Thyroid gland (tissue), 4 donors: ENCODE measurements at places on chromosomes 12 and 14. TPM values are rescaled to one million over a fixed set of nuclear protein-coding genes. Genes with fewer than 3 reads are reported as not detected.

TAS2R7 gene
- total RNA-seq, result not detected

NFKBIA gene
- 330 TPM for total RNA-seq

POC1B gene
- 23.4 TPM for total RNA-seq

ADGRD1 gene
- total RNA-seq, result 24.6 TPM

GLT1D1 gene
- 0.45 TPM for total RNA-seq

MANSC4 gene
- total RNA-seq, result not detected

DNA sequence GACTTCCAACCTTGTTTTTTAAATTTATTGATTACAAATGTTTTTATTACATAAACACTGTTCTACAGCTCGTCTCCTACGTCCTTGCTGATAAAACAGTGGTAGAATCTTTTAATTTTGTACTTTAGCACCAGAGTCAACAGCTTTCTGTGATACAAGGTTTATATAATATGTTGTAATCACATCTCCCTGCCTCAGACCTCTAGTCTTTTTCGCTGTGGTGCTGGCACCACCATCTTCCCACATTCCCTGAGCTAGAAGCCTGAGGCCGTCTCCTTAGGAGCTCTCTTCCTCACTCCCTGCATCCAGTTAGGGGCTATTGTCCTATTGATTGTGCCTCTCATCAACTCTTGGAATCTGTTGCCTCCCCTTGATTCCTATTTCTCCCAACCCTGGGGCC, 17.1 kb downstream of the MTHFD1 start:
- no peaks in the 10 kb centered on the region for H3K27me3 ChIP-seq
- no peak overlapping the region for H3K4me3 ChIP-seq
- no peak for DNase-seq
- H3K27ac ChIP-seq, result no peak overlapping the region
- H3K36me3 ChIP-seq, result no peaks in the 10 kb centered on the region

DNA sequence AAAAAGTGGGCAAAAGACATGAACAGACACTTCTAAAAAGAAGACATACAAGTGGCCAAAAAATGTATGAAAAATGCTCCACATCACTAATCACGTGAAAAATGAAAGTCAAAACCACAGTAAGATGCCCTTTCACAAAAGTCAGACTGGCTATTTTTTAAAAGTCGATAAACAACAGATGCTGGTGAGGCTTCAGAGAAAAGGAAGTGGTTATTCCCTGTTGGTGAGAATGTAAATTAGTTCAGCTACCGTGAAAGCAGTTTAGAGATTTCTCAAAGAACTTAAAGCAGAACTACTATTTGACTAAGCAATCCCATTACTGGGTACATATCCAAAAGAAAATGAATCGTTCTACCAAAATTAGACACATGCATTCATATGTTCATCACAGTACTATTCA, 237.0 kb downstream of the KIF21A start:
- no peaks in the 10 kb centered on the region for H3K4me1 ChIP-seq
- H3K36me3 ChIP-seq, result no peaks in the 10 kb centered on the region
- DNase-seq, result no peak
- no peak overlapping the region for H3K27ac ChIP-seq

DNA sequence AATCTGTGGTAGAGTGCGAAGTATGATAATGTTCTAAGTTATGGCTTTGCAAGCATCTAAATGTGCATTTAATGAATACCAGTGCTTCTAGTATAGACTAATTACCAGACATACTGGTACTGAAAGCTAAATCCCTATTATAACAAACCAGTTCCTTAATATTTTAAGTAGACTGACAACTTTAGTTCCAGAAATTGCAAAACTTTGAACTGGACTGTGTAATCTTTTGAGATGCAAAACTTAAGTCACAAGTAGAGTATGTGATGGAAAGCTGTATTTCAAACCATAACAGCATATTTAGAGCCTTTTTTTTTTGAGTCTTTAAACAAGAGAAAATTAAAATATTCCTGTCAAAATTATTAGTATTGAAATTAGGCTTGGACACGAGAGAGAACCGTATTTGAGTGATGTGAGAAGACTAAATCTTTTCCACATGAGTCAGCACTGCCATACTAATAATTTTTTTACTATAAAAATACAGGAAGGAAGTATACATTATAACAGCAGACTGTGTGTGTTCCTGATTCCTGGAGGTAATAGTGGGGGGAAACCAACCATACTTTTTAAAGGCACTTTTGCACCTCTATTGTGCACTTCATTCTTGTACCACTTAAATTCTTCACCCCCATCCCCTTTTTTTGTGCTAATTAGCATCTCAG, 45.5 kb downstream of the PPM1A start:
- DNase-seq, result no peak
- peaks cover 15% of the 10 kb centered on the region for H3K36me3 ChIP-seq
- H3K4me1 ChIP-seq, result no peaks in the 10 kb centered on the region
- H3K27ac ChIP-seq, result no peak overlapping the region
- H3K4me3 ChIP-seq, result no peak overlapping the region

DNA sequence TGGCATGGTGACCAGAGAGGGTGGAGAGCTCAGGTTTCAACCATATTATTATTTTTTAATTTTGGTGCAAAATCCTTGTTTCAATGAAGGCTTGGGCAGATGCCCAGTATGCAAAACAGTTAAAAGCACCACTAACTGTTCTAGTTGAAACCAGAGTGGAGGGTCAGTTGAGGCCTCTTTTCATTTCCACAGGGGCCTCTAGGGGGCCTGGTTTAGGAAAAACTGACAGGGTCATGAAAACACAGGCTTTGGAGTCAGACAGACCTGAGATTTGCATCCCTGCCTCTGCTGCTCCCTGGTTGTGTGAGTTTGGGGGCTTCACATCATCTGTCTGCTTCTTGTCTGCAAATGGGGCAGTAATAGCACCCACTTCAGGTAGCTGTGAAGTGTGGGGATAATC, 3.3 kb upstream of the RPH3A start:
- H3K27ac ChIP-seq, result no peak overlapping the region
- no peak overlapping the region for H3K4me3 ChIP-seq
- H3K4me1 ChIP-seq, result no peaks in the 10 kb centered on the region
- H3K36me3 ChIP-seq, result no peaks in the 10 kb centered on the region
- DNase-seq, result no peak
- no peaks in the 10 kb centered on the region for H3K27me3 ChIP-seq

DNA sequence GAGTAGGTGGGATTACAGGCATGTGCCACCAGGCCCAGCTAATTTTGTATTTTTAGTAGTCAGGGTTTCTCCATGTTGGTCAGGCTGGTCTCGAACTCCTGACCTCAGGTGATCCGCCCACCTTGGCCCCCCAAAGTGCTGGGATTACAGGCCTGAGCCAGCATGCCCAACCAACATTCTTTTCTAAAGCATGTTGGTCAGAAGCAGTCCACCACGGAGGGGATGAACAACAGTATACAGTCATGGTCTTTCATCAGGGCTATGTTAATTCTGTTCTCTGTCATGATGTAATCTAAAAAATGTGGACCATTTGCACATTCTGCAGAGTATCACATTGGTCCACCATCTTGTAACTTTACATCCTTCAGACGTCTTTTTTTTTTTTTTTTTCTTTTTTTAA, 3.6 kb downstream of the MRPL51 start:
- no peaks in the 10 kb centered on the region for H3K27me3 ChIP-seq
- no peak overlapping the region for H3K4me3 ChIP-seq
- no peak overlapping the region for H3K27ac ChIP-seq
- H3K4me1 ChIP-seq, result peaks cover 9% of the 10 kb centered on the region

GRCh38 chr12:99752740-99753139, 105.2 kb downstream of the GARIN6 start:
- H3K4me1 ChIP-seq, result no peaks in the 10 kb centered on the region

DNA sequence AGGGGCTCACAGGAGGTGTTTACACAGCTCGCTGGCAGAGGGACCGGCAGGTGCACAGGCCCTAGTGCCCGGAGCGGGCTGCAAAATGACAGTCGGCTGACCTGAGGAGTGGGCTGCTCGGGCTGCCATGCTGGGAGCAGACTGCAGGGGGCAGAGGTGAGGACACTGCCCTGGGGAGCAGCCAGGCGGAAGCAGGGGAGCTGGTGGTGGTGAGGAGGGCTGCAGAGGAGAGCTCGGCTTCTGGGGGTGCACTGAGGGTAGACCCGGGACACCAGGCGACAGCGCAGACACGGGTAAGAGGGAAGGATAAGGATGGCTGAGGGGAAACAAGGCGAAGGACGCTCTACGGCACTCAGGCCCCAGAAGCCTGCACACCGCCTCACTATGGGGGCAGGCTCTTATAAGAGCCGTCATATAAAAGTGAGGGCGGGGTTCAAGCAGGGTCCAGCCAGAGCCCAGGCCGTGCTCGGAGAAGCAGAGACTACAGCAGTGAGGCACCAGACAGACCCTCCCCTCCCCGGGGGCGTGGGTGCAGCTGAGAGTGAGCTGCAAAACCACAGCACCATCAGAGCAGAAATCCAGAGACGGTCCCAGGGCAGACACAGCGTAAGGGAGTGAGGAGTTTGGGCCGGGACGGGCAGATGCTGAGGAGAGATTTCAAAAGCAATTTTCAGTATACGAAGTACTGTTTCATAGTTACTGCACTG, 62.5 kb downstream of the CCDC88C start:
- DNase-seq, result no peak
- no peak overlapping the region for H3K27ac ChIP-seq
- H3K36me3 ChIP-seq, result no peaks in the 10 kb centered on the region
- peaks cover 11% of the 10 kb centered on the region for H3K4me1 ChIP-seq
- H3K27me3 ChIP-seq, result no peaks in the 10 kb centered on the region

GRCh38 chr14:41662780-41663472, 56.2 kb downstream of the LRFN5 start:
- no peak for DNase-seq
- H3K27me3 ChIP-seq, result no peaks in the 10 kb centered on the region
- H3K4me3 ChIP-seq, result no peak overlapping the region

- H3K36me3 ChIP-seq, result peaks cover 2% of the 10 kb centered on the region
- H3K27me3 ChIP-seq, result no peaks in the 10 kb centered on the region
- no peak for DNase-seq
- H3K4me1 ChIP-seq, result no peaks in the 10 kb centered on the region
Measured at GRCh38 chr12:76848132-76848531, 30.7 kb downstream of the CSRP2 start.

DNA sequence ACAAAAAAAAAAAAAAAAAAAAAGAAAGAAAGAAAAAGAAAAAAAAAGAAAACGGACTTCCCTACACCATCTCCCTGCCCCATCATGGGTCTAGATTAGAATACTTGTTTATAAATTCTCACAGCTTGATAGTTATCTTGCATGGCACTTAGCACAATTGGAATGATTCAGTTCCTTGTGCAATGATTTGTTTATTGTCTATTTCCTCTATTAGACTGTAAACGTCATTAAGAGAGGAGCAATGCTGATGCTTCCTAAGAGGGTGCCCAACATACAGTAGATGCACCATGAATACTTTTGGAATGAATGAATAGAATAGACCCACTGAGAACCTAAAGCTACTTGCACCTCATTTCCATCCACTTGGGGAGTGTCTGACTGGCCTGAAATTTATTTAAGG, 40.8 kb downstream of the PAX9 start:
- H3K4me3 ChIP-seq, result no peak overlapping the region
- no peaks in the 10 kb centered on the region for H3K4me1 ChIP-seq
- H3K36me3 ChIP-seq, result no peaks in the 10 kb centered on the region
- H3K27ac ChIP-seq, result no peak overlapping the region
